ENCODE measurements at places on chromosomes 13 and 19.
A peak's percentile ranks its signal among the peaks of the same experiment; 100 is the strongest.

DNA sequence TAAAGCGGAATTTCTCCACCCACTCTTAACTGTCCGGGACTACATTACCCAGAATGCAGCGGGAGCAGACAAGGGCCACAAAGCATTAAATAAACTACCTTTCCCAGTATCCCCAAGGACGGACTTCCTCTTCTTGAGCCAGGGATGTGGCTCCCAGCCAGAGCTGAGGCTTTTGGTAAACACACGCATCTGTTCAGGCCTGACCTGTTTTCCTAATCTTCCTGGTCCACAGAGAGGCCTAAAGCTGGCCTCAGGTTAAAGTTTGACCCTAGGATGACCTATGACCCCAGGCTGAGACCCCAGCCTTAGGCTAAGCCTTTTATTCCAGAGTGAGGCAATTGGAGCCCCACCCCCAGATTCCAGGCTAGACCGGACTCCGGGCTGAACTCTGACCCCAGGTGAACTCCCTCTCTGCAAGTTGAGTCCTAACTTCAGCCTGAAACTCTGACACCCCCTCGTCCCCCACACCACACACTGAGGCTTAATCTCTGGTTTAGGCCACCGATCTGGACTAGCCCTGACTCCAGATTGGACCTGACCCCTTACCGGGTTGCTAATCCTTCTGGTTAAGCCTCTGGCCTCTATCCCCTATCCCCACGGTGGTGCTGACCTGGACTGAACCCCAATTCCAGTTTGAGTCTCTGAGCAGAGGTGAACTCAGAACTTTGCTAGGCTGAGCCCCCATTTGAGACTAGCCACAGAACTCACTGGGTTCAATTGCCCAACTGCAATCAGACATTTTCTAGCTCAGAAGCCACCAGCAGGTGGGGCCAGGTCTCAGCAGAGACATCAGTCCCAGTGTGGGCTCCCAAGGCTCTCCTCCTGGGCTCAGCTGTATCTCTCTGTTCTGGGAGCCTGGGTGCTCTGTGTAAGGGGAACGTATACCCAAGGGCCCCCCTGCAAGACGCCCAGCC is 750 bp upstream of the GPR108 start:
- H3K4me1 ChIP-seq, result peaks cover 24% of the 10 kb centered on the region
- no peaks in the 10 kb centered on the region for H3K27me3 ChIP-seq
- peaks cover 10% of the 10 kb centered on the region for H3K36me3 ChIP-seq
- H3K4me3 ChIP-seq, result peak overlapping the region; percentile 88

DNA sequence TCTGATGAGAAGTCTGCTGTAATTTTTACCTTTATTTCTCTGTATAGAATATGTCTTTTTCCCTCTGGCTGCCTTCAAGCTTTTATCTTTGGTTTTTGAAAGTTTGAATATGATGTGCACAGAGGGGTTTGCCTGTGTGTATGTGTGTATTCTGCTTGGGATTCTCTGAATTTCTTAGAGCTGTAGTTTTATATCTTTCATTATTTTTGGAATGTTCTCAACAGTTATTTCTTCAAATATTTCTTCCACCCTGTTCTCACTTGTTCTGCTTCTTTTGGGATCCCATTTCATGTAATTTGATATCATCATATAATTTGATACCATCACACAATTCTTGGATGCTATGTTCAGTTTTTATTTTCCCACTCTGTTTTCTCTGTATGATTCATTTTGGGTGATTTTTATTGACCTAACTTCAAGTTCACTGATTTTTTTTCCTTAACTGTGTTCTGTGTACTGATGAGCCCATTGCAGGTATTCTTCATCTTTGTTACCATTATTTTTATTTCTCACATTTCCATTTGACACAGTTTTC is 7.5 kb downstream of the COG3 start:
- no peak for DNase-seq
- peaks cover 9% of the 10 kb centered on the region for H3K4me1 ChIP-seq
- no peak overlapping the region for H3K4me3 ChIP-seq
- H3K36me3 ChIP-seq, result no peaks in the 10 kb centered on the region

DNA sequence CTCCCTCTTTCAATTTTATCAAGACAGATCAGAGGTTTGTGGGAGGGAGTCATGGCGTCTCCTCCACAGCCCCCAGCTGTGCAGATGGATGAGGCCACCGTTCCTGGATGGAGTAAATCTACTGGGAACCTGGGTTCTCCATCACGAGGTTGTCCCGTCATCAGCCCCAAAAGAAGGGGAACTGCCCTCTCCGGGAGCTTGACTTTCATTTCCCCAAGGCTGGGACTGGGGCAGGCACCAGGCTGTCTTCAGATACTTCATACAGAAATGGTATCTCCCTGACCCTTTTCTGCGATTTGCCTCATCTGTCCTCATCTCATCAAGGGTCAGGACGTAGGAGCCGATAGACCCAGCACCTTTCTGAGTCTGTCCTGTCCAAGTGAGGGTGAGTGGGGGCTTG is 9.8 kb downstream of the LILRB2 start:
- no peaks in the 10 kb centered on the region for H3K36me3 ChIP-seq
- H3K4me1 ChIP-seq, result no peaks in the 10 kb centered on the region
- DNase-seq, result no peak
- H3K4me3 ChIP-seq, result no peak overlapping the region
- H3K27ac ChIP-seq, result no peak overlapping the region

GRCh38 chr13:98972627-98973026 is 5.2 kb downstream of the DOCK9 start:
- H3K36me3 ChIP-seq, result no peaks in the 10 kb centered on the region
- H3K4me3 ChIP-seq, result no peak overlapping the region
- H3K27me3 ChIP-seq, result no peaks in the 10 kb centered on the region
- peaks cover 34% of the 10 kb centered on the region for H3K4me1 ChIP-seq
- no peak for DNase-seq

DNA sequence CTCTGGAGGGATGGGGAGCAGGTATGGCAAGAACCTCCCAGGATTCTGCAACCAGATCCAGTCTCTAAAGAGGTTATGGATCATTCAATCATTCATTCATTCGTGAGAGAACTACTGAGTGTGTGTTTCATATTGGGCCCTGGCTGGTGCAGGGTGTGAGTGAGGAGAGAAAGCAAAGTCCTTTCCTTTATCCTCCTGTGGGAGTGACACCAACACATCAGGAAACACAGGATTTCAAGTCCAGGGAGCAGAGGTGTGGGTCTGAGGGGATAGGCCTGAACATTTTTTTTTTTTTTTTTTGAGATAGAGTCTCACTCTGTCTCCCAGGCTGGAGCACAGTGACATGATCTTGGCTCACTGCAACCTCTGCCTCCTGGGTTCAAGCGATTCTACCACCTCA is 3.3 kb downstream of the CEACAM1 start:
- H3K4me3 ChIP-seq, result no peak overlapping the region
- no peak for DNase-seq
- no peaks in the 10 kb centered on the region for H3K27me3 ChIP-seq
- no peaks in the 10 kb centered on the region for H3K36me3 ChIP-seq
- no peak overlapping the region for H3K27ac ChIP-seq

GRCh38 chr19:13887517-13887916 is 10.6 kb downstream of the NANOS3 start:
- H3K4me1 ChIP-seq, result no peaks in the 10 kb centered on the region
- no peaks in the 10 kb centered on the region for H3K27me3 ChIP-seq
- no peak overlapping the region for H3K4me3 ChIP-seq

DNA sequence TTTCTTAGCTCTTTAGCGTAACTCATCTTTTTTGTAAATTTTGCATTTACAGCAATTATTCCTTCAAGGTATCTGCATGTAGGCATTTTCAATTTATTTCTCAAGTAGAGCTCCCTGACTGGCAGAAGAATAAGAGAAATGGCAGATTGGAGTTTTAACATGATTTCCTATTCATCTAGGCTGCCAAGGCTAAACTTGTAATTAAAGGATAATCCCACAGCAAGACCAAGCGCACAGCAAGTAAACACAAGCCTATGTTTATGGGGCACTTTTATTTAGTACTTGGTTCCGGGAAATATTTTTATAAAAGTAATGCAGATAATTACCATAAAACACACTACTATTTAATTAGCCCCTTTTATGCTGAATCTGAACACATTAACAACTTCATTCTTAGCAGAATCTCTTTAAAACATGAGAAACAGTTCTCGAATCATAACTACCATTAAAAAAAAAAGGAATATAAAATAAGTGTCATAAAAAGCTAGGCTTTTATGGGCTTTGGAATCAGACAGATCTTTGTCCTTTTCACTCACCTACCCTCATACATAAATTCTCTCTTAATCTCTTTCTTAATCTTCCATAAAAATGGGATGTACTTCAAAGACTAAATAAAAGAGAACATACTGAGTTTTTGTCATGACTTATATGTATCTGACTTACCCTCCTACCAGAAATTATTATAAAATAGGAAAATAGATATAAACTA is 961.6 kb upstream of the MIR17HG start:
- H3K36me3 ChIP-seq, result no peaks in the 10 kb centered on the region
- no peak for DNase-seq
- H3K4me3 ChIP-seq, result no peak overlapping the region

GRCh38 chr19:41064974-41065569 is 23.2 kb upstream of the CYP2A13 start:
- no peaks in the 10 kb centered on the region for H3K36me3 ChIP-seq
- DNase-seq, result no peak
- H3K4me3 ChIP-seq, result no peak overlapping the region
- H3K4me1 ChIP-seq, result no peaks in the 10 kb centered on the region

GRCh38 chr13:45786293-45786920 is 65.1 kb downstream of the SIAH3 start:
- no peak for DNase-seq
- H3K4me3 ChIP-seq, result no peak overlapping the region
- no peaks in the 10 kb centered on the region for H3K27me3 ChIP-seq

DNA sequence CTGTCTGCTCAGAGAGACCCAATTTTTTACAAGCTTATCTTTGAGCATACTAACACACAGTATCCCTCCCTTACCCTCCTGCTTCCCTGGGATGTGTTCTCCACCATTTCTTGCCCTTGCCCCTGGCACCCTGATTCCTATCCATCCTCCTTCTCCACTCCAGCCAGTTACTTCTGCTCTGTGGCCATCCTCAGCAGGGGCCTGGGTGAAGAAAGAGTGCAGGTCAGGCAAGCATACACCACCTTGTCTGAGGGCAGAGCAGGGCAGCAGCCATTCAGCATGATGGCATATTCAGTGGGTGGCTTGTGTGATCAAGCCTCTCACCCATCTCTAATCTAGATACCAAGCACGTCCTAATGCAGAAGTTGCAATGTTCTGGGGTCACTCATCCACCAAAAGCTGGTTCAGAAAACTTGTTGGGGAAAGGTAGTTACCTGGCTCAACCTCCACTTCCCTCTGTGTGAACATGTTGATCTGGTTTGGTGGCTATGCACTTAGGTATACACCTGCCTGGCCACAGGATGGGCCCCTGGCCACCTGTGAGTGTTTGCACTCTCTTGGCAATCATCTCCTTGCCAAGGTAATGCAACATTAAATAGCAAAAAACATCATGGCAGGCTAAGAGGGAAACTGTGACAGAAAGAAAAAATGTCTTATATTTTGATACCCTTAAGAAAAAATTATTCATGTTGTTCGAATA is 900.3 kb upstream of the MIR17HG start:
- no peaks in the 10 kb centered on the region for H3K27me3 ChIP-seq
- H3K36me3 ChIP-seq, result no peaks in the 10 kb centered on the region
- H3K4me1 ChIP-seq, result peaks cover 6% of the 10 kb centered on the region
- H3K4me3 ChIP-seq, result no peak overlapping the region
- no peak for DNase-seq

GRCh38 chr19:46486358-46486757 is 9.3 kb downstream of the PNMA8B start:
- DNase-seq, result no peak
- H3K27me3 ChIP-seq, result no peaks in the 10 kb centered on the region
- no peak overlapping the region for H3K27ac ChIP-seq
- peaks cover 21% of the 10 kb centered on the region for H3K4me1 ChIP-seq
- H3K4me3 ChIP-seq, result no peak overlapping the region

DNA sequence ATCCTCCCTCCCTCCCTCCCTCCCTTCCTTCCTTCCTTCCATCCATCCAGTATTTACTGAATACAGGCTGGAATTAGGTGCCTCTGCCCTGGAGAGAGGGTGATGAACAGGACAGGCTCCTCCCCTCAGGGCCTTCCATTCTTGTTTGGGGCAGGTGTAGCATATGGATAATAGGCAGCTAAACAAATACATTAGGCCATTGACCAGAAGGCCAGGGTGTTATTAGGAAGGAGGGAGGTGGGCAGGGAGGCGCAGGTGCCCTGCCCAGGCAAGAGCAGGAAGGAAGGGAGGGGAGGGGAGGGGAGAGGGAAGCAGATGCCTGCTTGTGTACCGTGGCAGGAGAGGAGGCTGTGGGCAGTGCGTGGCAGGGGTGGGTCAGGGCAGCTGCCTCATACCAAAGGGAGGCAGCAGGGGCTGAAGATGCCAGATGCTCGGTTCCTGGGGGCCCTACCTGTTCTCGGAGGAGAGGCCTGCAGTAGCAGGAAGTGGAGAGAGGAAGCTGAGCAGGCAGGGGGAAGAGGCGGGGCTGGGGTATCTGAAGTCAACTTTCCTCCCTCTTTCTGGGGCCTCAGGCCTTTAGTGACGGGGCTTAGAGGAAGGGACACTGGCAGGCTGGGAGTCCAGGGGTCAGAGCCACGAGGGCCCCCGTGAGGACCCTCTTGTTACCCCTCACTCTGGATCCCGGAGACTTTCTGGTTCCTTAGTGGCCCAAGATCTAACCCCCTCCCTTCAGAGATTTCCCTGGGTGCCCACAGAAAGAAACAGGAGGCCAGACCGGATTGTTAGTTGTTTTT is at the start of gene RINL:
Gene RINL, minus strand, starts transcription at position 495 of the 794 bp plus-strand sequence. CDS start 1,533 bp downstream, outside the sequence.
- no peaks in the 10 kb centered on the region for H3K4me1 ChIP-seq
- H3K27ac ChIP-seq, result peak within 1 kb of the TSS; percentile 34
- no peak for DNase-seq
- no peaks in the 10 kb centered on the region for H3K27me3 ChIP-seq
- peak within 1 kb of the TSS; percentile 38 for H3K4me3 ChIP-seq
- peaks cover 10% of the 10 kb centered on the region for H3K36me3 ChIP-seq

DNA sequence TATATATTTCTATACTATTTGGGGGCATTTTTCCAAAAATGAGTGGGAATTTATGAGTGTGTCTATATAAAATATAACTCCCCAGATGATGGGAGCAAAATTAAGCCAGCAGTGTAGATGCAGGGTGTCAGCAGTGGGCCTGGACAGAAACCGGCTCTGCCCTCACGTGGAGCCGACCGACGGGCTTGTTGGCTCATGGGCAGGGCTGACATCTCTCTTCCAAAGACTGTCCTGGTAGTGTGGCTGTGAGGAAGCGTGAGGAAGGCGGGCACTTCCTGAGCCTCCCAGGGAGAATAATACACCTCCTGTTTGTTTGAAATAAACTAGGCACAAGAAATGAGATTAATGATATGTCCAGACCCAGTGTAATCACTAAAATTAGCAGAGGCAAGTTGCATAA is 206.5 kb downstream of the TEX29 start:
- no peak overlapping the region for H3K4me3 ChIP-seq
- no peak overlapping the region for H3K27ac ChIP-seq
- H3K27me3 ChIP-seq, result no peaks in the 10 kb centered on the region
- no peaks in the 10 kb centered on the region for H3K4me1 ChIP-seq

- no peak overlapping the region for H3K27ac ChIP-seq
- H3K4me1 ChIP-seq, result peaks cover 13% of the 10 kb centered on the region
- H3K36me3 ChIP-seq, result peaks cover 23% of the 10 kb centered on the region
- H3K4me3 ChIP-seq, result peak overlapping the region; percentile 67
- DNase-seq, result no peak
- no peaks in the 10 kb centered on the region for H3K27me3 ChIP-seq
Observed at GRCh38 chr19:18161636-18162002, 8.7 kb downstream of the PIK3R2 start.

Measured in thoracic aorta (tissue), 2 donors.